ENCODE measurements at places on chromosomes 2 and 18.
A peak's percentile ranks its signal among the peaks of the same experiment; 100 is the strongest.

DNA sequence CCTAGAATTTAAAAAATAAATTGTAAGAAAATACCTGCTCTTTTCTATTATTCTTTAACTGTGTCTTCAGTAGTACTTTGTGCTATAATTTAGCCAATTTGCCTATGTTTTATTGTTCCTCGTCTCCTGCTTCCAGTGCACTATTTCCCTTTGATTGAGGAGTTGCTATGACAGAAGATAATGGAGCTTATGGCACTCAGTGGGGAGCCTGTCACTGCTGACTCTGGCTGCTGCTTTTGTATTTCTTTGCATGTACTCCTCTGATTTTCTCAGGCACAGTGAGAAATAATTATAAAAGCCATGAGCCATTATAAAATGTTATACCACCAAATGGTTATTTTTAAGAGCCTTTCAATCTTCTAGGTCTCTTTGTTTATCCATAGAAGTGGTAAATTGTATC is 1310.8 kb upstream of the SLC39A10 start:
- no peak for DNase-seq

DNA sequence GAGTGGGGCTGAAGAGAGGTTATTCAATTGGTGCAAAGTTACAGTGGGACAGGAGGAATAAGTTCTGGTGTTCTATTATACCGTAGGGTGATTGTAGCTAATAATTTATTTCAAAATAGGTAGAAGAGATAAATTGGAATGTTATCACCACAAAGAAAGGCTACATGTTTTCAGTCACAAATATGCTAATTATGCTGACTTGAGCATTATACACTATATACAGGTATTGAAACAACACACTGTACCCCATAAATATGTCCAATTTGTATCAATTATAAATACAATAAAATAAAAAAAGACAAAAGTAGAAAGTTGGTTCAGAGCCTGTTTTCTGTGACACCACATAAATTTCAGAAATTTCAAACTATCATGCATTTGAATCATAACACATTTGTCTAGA is 97.7 kb downstream of the CDH19 start:
- DNase-seq = no peak

DNA sequence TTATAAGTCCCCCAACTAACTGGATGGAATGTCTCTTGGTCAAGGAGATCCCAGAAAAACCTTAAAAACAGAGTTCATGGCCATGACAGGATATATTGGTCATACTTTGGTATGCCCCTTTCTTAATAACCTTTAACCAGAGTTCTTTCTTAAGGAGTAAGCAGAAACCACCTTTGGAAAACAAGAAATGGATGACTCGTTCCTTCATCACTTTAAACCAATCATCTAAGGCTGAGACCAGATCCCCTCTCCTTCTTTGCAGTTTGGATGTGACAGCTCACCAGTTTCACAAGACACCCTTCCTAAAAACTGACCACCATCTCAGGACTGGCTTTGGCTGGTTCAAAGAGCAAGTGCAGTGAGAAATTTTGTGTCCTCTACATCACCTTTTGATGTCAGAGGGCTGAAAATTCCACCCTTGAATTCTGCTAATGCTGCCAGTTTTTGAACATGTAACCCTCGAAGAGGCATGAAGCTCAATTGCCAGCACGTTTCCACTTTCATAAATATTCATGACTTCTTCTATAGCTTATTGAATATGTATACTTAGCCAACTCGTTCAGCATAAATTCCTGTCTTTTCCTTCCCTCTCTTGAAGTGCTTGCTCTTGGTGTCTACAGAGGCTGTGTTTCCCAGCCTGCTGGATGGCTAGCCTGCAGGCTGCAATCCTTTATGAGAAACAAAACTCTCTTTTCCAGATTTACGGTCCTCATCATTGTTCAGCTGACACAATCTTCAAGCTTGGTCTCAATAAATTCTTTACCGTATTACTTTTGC is 1323.5 kb upstream of the TMEFF2 start:
- no peak for DNase-seq

GRCh38 chr18:26436176-26437051 is 111.9 kb downstream of the KCTD1 start:
- DNase-seq = no peak

DNA sequence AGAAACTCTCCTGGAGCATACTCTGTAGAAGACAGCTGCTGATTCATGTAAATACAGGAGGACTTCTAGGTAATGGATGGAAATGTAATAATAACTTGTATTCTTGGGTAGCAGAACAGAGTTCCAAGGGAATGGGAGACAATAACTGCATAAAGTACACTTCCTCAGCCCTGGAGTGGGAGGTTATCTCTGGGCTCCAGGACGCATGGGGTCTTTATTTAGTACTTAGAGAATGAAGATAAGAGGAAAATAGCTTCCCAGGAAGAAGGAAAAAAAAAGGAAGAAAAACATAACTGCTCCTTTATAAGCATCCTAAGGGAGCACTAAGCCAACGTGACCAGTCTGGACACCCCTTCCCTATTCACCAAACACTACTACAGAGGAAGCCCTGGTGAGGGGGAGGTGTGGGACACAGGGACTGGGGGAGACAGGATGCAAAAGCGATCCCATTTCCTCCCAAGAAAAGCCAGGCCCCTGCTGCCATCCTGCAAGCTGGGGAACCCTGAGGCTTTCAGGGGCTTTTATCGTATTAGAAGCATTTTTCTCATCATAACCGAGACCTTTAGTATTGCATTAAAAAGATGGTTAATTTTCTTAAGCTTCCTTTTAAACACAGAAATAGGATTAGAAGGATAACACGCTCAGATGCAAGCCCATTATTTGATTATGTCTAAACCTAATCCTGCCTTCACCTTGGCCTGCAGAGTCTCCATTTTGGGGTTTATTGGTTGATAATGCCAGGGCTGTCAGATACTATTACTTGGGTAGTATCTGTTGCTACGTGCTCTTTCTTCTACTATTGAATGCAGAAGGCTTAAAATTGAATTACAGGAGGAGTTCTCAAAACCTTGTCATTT is 78.5 kb downstream of the KLF7 start:
- DNase-seq = no peak

DNA sequence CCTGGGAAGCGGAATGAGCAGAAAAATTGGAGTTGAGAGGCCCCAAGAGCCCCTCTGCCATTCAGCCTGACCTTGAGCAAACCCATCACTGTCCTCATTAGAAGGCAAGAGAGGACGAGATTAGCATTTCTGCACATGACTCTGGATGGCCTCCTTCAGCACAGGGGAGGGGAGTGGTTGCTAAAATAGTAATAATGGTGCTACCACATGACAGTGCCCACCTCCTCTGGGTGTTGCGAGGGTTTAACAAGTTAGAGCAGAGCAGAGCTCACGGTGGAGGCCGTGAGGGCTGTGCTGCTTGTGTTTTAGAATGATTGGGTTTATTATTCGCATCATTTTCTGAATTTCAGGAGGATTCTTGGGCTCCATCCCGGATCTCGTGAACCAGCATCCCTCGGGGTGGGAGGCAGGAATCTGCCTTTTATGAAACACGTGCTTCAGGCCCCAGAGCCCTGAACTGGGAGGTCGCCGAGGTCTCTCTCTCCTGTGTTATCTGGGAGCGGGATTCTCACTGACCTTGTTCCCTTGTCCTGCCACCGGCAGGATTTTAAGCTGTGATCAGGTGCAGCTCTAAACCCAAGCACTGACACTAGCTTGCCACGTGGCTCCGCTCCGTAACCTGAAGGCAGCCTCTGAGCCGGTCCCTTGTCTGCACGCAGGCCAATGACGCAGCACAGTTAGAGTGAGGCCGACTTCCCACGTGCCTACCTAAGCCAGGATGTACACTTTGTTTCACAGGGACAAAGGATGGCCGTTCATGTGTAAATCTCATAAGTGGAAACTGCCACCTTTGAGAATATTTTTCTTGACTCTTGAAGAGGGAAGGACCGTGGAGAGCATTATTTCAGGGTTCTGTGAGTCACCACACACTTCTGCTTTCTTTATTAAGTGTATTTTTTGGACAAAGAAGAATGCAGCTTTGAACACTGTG is 142.3 kb downstream of the ACOXL start:
- no peak for DNase-seq

GRCh38 chr2:12059616-12060441 is 313.4 kb downstream of the LPIN1 start:
- no peak for DNase-seq

DNA sequence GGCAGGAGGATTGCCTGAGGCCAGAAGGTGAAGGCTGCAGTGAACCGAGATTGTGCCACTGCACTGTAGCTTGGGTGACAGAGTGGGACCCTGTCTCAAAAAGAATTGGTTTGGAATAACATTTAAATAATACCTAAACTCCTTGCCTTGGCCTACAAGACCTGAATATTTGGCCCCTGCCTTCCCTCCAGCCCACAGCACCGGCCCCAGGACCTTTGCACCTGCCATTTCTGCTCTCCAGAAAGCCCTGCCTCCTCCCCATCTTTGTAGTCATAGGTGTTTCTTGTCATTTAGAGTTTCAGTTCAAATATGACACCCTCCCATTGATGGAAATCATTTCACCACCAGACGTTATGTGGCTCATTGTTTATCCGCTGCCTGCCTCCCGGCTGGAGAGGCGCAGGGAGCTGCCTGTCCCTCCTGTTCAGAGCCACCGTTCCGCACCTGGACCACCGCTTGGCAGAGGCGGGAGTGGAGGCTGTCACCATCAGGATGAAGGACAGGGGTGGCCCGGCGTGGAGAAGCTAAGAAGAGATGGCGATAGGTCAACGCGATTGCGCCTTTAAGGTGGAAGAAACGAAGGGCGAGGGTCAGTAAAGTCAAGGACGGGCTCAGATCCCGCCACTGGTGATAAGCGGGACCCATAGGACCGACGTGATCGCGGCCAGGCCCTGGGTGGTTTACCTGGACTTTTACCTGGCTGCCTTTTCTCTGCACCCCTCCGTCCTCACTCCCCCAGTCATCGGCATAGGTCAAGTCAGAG is 638 bp upstream of the LPIN1 start:
- no peak for DNase-seq

- no peak for DNase-seq
Measured at GRCh38 chr18:32530947-32531651, 60.4 kb upstream of the GAREM1 start.

DNA sequence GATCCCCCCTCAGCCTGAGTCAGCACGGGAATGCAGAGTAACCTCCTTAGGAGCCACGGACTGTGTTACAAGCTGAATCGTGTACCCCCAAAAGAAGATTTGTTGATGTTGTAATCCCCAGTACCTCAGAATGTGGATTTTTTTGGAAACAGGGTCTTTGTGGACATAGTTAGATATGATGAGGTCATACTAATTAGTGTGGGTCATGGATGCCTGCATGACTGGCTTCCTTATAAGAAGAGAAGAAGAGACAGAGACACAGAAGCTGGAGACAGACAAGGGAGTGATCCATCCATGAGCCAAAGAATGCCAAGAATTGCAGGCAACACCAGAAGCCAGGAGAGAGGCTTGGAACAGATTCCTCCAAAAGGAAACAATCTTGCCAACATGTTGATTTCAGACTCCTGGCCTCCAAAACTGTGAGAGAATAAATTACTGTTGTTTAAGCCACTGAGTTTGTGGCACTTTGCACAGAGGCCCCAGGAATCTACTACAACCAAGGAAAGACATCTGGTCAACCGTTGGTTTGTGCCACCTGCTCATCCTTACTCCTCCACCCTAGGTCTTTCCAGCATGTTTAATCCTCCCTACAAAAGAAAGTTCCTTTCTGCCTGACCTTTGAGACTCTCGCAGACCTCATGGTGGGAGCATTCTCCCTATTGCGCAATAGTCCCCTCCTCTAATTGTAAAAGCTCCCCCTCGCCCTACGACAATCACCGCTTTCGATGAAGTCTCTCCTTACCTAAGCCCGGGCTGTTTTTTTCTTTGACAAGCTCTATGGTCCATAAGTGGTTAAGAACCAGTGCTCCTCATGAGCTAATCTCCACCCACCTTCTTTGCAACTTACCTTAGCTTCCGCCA is 91.6 kb downstream of the DNER start:
- no peak for DNase-seq

GRCh38 chr2:234204480-234204879 is 154.0 kb downstream of the SPP2 start:
- DNase-seq = no peak

GRCh38 chr2:165371356-165371755 is 98.1 kb upstream of the CSRNP3 start:
- no peak for DNase-seq

DNA sequence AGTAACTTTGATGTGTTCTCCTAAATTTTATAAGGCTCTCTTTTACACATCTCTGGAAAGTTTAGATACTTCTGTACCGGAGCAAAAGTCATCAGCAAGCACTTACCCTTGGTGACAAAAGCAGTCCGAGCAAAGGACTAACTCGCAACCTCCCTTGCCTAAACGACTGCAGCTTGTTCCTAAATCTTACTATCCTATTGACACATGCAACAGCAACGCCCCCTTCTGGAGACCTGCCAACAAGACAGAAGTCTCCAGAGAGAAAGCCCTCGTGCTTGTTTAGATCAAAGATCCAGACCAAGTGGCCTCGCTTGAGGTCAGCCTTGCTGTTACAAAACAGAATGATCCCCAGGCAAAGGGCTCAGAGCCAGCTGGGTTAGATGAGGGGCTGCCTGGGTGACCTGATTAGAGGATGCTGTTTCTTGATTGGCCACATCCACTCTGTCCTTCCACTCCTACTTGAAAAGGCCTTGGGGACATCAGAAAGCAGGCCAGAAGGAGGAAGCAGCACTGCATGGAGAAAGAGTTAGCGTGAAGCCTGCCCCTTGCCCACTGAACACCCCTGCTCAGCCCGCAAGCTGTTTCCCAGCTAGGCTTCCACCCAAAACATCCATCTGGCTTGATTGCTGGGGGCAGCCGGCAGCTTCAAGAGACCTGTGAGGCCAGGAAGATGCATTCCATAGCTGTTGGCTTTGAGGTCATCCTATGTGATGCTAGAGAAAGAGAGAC is 94.3 kb downstream of the HNRNPLL start:
- DNase-seq = peak; percentile 76

- DNase-seq = no peak
Measured at GRCh38 chr2:10794876-10795275, 17.7 kb downstream of the PDIA6 start.

- no peak for DNase-seq
Measured at GRCh38 chr2:238330391-238330790, 10.1 kb downstream of the TRAF3IP1 start.

DNA sequence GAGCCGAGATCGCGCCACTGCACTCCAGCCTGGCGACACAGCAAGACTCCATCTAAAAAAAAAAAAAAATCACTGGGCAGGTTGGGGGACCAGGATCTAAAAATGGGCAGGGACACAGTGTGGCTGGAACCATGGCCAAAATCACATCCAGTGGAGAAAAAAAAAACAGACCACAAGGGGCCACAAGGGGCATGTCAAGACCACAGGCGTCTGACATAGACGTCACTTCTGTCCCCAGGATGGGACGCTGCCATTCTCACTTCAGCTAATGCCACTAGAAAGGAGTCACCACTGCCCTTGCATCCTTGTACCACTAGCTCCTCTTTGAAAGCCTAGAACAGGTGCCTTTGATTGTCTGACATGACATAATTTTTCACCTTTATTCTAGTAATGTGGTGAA is 2.5 kb upstream of the POMC start:
- no peak for DNase-seq

GRCh38 chr2:45849491-45850283 is 198.2 kb downstream of the PRKCE start:
- no peak for DNase-seq

GRCh38 chr2:973129-973528 is 22.5 kb downstream of the SNTG2 start:
- DNase-seq = no peak

- DNase-seq = no peak
Measured at GRCh38 chr2:180187611-180188010, 180.5 kb upstream of the CWC22 start.
